ENCODE measurements at places on chromosomes 6 and 20. TPM values are rescaled to one million over a fixed set of nuclear protein-coding genes. Genes with fewer than 3 reads are reported as not detected.

PPP1R10 gene
- total RNA-seq, result 33.5 TPM

GNMT gene
- 0.97 TPM for total RNA-seq

TNNC2 gene
- total RNA-seq, result not detected

HEBP2 gene
- total RNA-seq, result 103 TPM

SLC2A10 gene
- total RNA-seq, result 3.1 TPM

SMLR1 gene
- not detected for total RNA-seq

ASIP gene
- 15.0 TPM for total RNA-seq

GDAP1L1 gene
- 0.38 TPM for total RNA-seq

TXLNB gene
- total RNA-seq, result 122 TPM

ARG1 gene
- total RNA-seq, result 0.35 TPM

APOBEC2 gene
- 246 TPM for total RNA-seq

SLC17A3 gene
- not detected for total RNA-seq

C20orf202 gene
- 0.14 TPM for total RNA-seq

ZNF343 gene
- 5.8 TPM for total RNA-seq

DEFB124 gene
- total RNA-seq, result not detected

IP6K3 gene
- total RNA-seq, result 47.6 TPM

C20orf204 gene
- 0.30 TPM for total RNA-seq

FAM184A gene
- 2.4 TPM for total RNA-seq

C4A gene
- 92.1 TPM for total RNA-seq

SPEF1 gene
- total RNA-seq, result 0.14 TPM

GSTA3 gene
- not detected for total RNA-seq

CNKSR3 gene
- 20.0 TPM for total RNA-seq

PTPRK gene
- 30.1 TPM for total RNA-seq

PGK2 gene
- total RNA-seq, result not detected

SULF2 gene
- total RNA-seq, result 29.5 TPM

CTCFL gene
- not detected for total RNA-seq

CYP24A1 gene
- total RNA-seq, result not detected

FANCE gene
- 4.1 TPM for total RNA-seq

NOX3 gene
- not detected for total RNA-seq

EYS gene
- not detected for total RNA-seq

TREML2 gene
- 0.11 TPM for total RNA-seq

OR5V1 gene
- total RNA-seq, result not detected

RNF217 gene
- total RNA-seq, result 8.0 TPM

POFUT1 gene
- 24.5 TPM for total RNA-seq

CDSN gene
- total RNA-seq, result not detected

VNN1 gene
- 2.2 TPM for total RNA-seq

CCN5 gene
- total RNA-seq, result 13.6 TPM

MTFR2 gene
- total RNA-seq, result 0.32 TPM

GMNN gene
- total RNA-seq, result 8.1 TPM

TRAPPC3L gene
- not detected for total RNA-seq

CTAGE9 gene
- not detected for total RNA-seq

CD2AP gene
- total RNA-seq, result 10.0 TPM

IL17F gene
- not detected for total RNA-seq

CENPQ gene
- 4.3 TPM for total RNA-seq

SAYSD1 gene
- 11.8 TPM for total RNA-seq

TMEM217 gene
- 0.30 TPM for total RNA-seq

FAM217A gene
- total RNA-seq, result not detected

OLIG3 gene
- total RNA-seq, result not detected

DNAH8 gene
- not detected for total RNA-seq

RBPJL gene
- total RNA-seq, result not detected

VGLL2 gene
- not detected for total RNA-seq

TSPYL1 gene
- 80.6 TPM for total RNA-seq

Measured in Right ventricle myocardium inferior (tissue), 1 donor.